Midbrain (tissue), 1 donor: ENCODE measurements at places on chromosomes 3 and 15.

GRCh38 chr3:109392293-109392692, 54.9 kb upstream of the DPPA4 start:
- no peak for DNase-seq

DNA sequence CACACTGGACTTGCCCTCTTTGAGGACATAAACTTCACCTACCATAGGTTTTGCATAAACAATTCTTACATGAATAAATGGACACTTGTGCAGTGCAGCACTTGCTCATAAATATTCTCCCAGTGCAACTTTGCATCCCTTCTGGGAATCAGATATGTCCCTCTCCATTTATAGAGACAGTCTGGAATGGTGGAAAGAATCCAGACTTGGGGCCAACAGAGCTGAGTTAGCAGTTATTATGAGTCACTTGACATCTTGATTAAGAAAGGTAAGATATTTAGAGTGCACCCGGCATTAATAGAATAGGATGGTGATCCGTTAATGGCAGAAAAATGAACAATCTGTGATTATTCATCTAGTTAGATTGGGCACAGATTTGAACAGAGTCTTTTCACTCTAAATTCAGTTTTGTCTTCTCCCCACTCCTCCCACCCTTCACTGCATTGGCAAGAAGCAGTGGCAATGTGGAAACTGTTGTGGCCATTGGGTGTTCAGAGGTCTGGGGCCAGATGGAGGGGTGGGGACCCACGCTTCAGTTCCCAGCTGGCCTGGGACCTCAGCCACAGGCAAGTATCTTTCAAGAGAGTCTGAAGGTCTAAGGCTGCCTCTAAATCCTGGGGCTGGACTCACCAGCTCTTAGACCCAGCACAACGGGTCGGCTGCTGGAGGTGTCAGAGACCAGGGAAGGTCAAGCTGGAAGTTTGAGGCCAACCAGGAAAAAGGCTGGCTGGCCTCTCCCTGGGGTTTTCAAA, 58.9 kb upstream of the KY start:
- no peak for DNase-seq

- no peak for DNase-seq
Measured at GRCh38 chr3:10693457-10693856, 122.6 kb upstream of the SLC6A11 start.

DNA sequence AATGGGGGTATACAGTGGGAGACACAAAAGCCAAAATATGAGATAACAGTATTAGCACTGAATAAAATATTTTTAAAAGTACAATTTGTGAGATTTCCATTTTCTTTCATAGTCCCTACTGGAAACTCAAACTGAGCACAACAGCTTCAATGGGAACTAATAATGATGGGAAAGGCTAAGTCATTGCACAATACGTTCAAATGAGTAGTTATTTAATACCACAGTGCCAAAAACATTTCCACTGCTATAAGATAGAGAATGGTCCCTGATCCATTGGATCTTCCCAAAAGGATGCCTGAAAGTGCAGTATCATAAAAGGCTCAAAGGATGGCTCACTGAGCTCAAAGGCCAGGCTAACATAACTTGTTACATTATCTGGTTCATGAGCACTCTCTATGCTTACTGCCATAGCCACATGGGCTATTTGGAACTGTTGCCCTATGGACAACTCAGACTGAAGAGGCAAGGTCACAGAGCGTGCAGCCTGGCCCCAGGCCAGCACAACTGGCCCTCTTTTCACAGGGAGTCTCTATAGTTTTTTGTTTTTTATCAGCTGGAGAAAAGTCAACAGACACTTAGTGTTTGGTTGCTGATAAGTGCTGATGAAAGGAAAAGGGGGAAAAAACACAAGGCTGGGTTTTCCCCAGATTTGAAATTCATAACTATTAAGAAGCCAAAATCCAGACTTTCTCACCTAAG, 54.1 kb upstream of the PPIB start:
- no peak for DNase-seq

GRCh38 chr3:62373215-62373614, at the start of gene FEZF2:
FEZF2 (minus strand) TSS chr3:62373550; CDS start chr3:62372868, 682 bp downstream.
- no peak for DNase-seq

DNA sequence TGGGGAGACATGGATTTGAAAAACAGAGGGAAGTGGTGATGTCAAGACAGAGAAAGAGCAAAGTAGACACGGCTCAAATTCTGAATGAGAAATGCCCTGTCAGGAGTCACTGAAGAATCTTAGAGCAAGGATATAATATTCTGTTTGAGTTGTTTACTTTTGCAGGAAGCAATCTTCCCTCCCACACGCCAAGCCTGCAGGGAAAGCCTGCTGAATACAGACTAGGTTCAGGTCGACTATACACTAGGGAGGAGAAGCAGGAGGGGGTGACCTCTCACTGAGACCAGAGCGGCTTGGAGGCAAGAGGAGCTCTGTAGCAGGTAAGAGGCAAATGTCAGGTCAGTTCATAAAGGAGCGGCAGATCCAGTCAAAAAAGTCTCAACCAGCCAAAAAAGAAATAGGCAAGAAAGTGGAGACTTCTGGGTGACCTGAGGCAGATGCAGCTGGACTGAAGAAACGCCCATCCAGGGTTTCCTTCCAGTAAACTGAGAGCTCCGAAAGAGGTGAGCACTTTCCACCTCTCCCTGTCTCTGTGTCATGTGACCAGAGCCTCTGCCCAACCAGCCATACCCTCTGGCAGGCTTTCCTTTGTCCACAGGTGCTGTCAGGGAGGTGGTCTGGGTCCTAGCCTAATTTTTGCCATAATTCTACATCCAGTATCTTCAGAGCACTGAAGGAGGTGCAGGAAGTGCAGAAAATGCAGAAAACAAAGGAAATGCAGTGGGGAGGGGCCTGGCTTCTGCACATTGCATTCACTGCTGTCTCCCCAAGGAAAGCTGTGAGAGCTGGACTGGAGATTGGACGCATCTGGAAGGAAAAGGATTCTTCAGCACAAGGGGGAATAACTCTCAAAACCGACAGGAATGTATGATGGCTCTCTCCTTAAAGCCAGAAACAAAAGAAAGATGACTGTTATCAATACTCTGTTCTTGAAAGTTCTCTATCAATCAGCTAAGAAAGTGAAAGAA, 37.8 kb upstream of the CTXND1 start:
- DNase-seq = no peak

- DNase-seq = no peak
Measured at GRCh38 chr3:193826159-193826795, 233.3 kb downstream of the OPA1 start.

- DNase-seq = no peak
Measured at GRCh38 chr3:33887478-33887877, 89.0 kb downstream of the PDCD6IP start.

GRCh38 chr15:28252831-28253230, 69.1 kb downstream of the HERC2 start:
- no peak for DNase-seq

DNA sequence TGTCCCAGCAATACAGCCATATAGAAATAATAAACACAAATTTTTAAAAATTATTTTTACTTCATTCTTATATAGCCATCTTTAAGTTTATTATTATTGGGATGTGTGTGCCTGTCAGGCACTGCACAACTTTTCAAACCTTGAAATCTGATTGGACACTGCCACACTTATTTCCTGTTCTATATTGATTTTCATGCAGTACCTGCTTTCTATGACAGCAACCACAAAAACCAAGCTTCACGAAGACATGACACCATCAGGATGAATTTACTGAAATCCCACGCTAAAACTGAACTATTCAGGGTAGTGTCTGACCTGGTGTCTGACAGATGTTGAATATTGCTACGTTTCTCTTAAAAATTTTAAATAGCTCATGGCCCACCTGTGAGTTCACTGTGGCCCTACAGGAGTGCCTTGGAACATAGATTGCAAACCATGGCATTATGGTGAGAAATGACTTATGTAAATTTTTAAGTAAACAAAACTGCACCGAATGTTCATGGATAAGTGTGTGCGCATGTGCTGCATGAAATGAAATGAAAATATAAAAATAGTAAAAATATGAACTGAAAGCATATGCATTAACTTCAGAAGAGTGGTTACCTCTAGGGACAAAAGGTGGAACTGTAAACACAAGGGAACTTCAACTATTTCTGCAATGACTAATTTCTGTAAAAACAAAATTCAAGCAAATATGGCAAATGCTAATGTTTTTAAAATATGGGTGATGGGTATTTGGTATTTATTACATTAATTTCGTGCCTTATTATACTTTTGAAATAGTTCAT, 152.3 kb downstream of the ZBTB20 start:
- no peak for DNase-seq

DNA sequence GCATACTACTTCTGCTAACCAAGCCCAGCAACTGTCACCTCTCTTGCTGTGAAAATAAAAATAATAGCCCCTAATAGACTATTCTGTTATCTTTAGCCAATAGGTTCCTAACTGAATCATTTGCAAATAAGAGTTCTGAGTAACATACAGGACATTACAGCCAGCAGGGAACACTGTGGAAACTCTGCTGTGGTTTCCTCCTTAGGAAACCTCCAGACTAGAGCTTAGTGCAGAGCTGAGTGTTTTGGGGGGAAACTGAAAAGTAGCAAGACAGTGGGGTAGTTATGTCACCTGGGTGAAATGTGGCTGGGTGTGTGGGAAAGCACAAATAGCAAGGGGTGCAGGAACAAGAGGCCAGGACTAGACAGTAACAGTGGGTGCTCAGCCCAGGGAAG, 32.4 kb downstream of the DZIP1L start:
- DNase-seq = no peak

GRCh38 chr15:95170561-95171380, 939.4 kb downstream of the MCTP2 start:
- DNase-seq = no peak

DNA sequence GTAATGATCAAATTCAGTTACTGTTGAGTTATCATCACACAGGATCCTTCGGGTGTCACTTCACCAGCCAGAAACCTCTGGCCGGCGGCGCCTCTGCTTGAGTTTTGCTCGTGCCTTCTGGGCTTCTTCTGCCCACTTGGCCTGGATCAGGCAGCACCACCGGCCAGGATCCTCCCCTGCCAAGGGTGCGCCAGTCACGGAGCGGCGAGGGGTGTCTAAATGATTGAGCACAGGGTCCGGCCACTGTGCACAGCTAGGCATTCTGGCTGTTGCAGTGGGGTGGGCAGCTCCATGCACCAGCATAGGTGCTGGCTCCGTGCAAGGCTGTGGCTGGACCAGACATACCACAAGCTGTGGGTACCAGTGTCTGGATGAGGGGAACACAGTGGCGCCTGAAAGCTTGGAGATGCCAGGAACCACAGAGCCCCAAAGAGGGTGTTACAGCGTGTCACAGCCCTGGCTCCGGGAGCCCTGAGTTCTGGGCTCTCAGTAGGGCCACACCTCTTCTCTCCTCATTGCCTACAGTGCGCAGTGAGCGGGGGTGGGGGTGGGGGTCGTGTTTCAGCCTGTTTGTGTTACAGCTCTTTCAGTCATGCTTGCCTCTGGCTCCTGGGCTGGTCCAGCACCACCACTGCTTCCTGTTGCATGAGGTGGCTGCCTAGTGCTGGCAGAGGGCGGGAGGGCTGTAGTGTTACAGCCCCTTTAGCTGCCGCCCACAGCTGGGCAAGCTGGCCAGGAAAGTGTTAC, 169.4 kb downstream of the FNDC3B start:
- DNase-seq = no peak

DNA sequence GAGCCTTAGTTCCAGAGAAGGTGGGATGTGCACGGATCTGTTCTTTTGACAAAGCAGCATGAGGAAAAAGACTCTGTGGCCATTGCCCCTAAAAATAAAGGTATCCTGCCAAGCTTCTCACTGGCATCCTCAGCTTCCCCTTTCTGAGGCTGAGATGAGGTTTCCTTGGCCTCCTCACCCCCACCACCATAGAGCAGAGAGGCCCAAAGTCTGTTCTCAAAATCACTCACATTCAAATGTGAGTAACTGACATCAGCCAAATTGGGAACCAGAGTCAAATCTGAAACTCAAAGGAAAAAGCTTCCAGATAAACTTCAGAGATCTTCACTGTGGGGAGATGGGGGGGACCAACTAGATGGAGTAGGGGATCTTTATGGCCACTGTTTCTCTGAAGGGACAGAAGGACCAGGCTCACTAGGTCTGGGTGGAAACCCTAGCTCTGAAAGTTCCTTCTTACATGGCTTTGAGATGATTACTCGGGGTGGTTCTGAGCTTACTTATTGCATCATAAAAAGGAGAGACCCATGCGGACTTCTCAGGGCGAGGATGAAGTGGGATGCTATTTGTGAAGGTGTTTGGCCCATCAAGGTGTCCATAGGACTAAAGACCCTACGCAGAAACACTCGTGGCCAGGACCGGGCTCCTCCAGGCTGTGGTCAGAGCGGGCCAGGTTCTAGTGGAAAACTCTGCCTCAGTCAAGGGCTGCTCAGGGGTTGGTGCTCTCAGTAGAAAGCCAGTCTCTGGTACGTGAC, 61.5 kb upstream of the MEF2A start:
- no peak for DNase-seq

- DNase-seq = no peak
Measured at GRCh38 chr15:47756872-47757271, 39.6 kb downstream of the SEMA6D start.

- DNase-seq = no peak
Measured at GRCh38 chr3:107985496-107985895, 105.3 kb downstream of the CD47 start.

DNA sequence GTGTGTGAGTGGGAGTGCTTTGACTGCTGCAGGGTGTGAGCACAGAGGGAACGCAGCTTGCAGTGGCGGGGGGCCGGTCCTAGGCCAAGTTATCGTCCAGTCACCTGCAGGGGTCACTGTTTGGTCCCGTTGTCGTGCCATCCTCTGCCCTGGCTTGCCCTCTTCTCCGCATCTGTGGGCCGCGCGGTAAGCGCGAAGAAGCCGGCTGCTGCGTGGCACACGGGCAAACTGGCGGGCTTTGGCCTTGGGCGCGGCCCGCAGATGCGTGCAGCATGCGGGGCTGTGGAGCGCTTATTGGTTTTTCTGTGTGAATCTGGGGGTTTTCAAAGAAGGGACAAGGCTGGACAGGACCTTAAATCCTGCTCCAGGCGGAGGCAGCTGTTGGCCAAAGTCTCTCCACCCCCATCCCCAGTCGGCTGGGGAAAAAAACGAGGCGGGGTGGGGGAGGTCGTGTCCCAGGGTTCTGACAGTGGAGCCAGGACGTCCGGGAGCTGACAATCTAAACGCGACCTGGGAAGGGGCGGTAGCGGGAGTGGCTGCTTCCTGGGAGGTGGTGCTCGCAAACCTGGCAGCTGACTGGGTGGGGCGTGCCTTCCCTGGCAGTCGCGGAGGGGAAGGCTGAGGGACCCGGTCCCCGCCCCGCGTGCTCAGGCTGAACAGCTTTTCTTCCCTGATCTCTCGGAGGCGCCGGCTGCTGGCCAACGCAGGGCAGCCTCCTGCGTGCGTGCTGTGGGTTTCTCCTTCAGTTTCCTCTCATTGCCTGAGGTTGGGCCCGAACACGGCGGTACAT, 39.7 kb upstream of the VEPH1 start:
- no peak for DNase-seq

DNA sequence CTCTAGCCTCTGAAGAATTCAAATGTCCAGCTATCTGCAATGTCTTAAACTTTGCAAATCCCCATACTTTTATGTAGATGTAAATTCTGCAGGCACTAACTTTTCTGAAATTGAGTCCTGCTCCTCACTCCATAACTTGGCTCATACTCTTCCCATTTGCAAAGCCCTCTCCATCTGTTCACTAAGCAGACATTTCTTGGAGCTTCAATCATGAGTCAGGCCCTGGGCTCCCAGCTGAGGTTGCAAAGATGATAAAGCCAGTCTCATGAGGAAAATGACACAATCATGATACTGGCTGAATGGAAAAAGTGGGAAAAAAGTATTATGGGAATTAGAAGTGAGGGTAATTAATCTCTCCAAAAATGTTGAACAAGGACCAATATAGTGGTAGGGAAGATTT, 507.6 kb downstream of the NR2F2 start:
- no peak for DNase-seq

- DNase-seq = no peak
Measured at GRCh38 chr3:54777141-54777540, 150.7 kb downstream of the LRTM1 start.
